Spinal cord (tissue), 10 donors: ENCODE measurements at places on chromosomes 2 and 18.

GRCh38 chr18:75205514-75206132 is 3.3 kb downstream of the PTGR3 start:
- DNase-seq: peak; percentile 35

GRCh38 chr18:46462523-46462922 is 194.5 kb downstream of the LOXHD1 start:
- no peak for DNase-seq

DNA sequence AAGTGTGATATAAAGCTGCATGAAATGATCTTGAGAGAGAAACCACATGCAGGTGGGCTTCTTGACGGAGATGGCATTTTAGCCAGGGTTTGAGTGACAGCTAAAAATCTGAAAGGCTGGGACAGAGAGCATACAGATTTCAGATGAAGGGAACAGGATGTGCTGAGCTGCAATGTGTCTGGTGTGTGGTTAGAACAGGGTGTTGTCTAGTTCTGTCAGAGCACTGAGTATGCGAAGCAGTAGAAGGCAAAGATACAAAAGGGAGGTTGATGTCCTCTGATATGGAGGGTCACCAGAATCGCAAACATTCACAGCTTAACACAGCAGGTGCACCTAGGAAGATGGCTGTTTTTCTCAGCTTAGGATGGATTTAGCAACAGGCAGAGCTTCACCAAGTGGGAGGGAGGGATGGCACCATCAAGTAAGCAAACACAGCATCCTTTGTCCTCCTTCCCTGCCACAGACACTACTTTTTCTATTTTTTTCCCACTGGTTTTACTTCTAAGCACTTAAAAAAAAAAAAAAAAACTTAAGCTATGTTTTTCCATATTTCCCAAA is 182.5 kb downstream of the TMX3 start:
- DNase-seq: peak; percentile 29

DNA sequence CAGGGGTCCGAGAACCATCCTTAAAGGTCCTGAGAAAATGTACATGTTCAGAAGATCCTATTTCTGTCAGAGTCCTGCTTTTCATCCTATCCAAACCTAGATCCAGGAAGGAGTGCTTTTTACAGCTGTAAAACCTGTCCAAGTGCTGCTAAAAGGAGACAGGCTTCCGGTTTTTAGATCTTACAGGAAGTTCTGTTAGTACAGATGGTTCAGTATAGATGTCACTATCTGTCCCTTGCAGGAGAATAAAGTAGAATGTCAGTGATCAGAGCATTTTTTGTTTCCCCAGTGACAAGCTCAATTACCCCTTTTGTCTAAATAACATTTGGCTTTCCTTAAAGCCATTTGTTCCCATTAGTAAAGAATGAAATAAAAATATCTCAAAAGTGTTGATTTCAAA is 98.3 kb downstream of the NRP2 start:
- no peak for DNase-seq
